Stimulated activated CD4-positive, alpha-beta T cell treated with anti-CD3 and anti-CD28 coated beads, Interleukin-4, amount 100 ng/mL, for 24 hours (primary cell): ENCODE measurements at places on chromosomes 6 and 20.

- DNase-seq, result no peak
Observed at GRCh38 chr6:140956571-140957369, 1176.0 kb upstream of the GJE1 start.

GRCh38 chr20:43583982-43584432 is 6.7 kb upstream of the IFT52 start:
- DNase-seq, result no peak

GRCh38 chr6:23073821-23074220 is 504.5 kb downstream of the HDGFL1 start:
- no peak for DNase-seq

- DNase-seq, result no peak
Observed at GRCh38 chr20:32490942-32491763, 94.0 kb downstream of the NOL4L start.

DNA sequence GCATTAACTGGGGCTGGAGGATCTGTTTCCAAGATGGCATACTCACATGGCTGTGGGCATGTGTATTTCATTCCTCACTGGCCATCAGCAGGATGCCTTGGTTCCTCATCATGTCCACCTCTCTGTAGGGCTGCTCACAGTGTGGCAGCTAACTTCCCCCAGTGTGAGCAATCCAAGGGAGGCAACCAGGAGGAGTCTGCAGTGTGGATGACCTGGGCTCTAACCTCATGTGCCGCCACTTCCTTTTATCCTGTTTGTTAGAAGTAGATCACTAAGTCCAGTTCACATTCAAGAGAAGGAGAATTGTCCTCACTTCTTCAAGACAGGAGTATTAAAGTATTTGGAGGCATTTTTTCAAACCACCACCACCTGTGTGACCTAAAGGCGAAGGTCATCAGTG is 54.4 kb downstream of the MTHFD1L start:
- DNase-seq, result no peak

DNA sequence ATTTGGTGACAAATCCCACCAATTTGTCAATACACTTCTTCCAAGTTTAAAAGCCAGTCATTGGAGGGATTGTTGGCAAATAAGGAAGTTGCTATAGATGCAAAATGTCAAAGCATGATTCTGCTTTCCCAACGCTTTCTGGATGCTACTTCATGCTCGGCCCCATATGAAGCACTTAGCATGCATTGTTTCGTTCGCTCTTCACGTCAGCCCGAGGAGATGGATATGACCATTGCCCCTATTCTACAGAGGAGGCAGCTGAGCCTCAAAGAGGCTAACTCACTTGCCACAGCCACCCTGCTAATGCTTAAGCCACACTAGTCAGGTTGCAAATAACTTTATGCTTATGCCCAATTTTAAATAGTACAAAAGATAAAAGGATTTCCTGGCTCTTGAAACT is 2.8 kb upstream of the NXT1 start:
- no peak for DNase-seq

- no peak for DNase-seq
Observed at GRCh38 chr6:124119596-124119995, 315.9 kb downstream of the NKAIN2 start.

- no peak for DNase-seq
Observed at GRCh38 chr20:46894971-46895905, 595 bp downstream of the EYA2 start.

DNA sequence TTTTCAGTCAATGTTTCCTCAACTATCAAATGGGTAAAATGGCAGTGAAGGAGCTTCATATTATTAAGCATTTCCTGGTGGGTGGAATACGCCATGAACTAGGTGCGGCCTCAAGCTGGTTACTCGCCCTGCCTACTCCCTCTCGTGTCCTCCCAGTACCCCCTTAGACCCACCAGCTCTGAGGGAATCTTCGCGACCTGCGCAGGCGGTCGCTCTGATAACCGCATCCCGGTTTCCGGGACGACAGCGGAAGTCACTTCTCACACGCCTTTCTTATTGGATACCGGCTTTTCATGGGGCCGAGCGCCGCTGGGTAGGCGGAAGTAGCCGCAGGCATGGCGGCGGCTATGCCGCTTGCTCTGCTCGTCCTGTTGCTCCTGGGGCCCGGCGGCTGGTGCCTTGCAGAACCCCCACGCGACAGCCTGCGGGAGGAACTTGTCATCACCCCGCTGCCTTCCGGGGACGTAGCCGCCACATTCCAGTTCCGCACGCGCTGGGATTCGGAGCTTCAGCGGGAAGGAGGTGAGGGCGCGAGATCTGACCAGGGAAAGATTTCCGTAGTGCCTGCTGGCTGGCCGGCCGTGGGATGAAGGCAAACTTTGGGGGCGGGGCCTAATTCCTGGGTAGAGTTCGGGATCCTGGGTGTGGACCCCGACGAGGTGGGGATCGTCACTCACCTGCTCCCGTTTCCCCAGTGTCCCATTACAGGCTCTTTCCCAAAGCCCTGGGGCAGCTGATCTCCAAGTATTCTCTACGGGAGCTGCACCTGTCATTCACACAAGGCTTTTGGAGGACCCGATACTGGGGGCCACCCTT is at the start of gene PIGT:
Gene PIGT (plus strand): TSS at position 320 of the 816 bp plus-strand sequence. CDS start 16 bp downstream, at position 336.
- DNase-seq, result peak; percentile 91

DNA sequence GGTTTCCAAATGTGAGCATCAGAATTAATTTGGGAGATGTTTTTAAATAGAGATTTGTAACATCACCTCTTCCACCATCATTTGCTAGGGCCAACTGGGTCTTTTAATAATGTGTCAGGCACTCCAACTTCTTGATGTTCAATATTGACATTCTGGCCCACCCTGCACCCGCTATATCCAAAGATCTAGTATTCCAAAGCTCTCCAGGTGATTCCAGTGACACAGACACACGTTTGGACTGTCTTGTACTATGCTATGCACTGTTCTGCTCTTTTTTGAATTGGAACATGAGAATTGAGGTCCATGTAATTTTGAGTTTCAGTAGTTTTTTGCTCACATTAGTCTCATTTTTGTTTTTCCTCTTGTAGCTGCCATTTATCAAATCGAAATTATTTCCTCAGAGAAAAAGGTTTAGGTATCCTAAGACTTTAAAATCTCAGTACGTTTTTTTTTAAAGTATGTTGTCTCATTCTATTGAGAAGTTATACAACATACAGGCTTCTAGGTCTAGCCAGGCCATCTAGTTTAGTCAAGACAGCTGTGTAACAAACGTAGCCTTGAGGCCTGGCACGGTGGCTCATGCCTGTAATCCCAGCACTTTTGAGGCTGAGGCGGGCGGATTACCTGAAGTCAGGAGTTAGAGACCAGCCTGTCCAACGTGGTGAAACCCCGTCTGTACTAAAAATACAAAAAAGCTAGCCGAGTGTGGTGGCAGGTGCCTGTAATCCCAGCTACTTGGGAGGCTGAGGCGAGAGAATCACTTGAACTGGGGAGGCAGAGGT is 3.1 kb downstream of the BICRAL start:
- DNase-seq, result no peak

GRCh38 chr20:22536956-22537756 is 47.2 kb downstream of the FOXA2 start:
- DNase-seq, result no peak

DNA sequence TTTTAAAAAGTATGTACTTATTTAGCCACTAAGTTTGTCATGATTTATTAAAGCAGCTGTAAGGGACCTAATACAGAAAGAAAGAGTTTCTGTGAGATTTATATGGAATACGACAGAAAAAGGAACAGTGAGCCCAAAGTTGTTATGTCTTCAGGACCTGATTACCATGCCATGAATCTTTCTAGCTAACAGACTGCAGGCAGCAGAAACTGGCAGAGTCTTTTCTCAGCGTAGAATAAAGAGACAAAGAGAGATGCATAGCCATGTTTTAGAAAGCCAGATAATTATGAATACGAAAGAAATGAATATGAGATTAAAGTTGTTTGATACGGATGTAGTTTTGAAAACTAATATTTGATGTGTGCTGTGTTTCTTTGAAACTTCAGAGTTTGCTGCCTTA is 624.1 kb upstream of the ADGRB3 start:
- no peak for DNase-seq

DNA sequence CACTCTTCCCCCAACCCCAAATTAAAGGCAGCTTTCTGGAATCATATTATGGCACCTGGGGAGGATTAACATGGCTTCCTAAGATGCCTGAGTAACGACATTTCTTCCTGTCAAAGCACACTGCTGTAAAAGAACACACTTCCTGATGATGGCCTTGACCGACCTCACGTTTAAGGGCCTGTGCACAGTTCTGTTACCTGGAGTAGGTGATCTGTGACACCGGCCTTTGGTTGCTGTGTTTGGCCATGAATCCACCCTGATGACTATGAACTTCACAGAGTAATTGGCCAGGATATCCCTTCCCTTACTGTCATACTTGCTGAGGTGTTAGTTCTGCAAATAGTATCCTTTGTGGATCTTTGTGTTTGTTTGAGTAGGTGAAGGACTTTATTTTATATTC is 45.8 kb downstream of the PLCB4 start:
- no peak for DNase-seq

- DNase-seq, result no peak
Observed at GRCh38 chr20:53819973-53820451, 226.4 kb upstream of the ZNF217 start.

GRCh38 chr20:17395729-17396128 is 135.4 kb downstream of the BFSP1 start:
- no peak for DNase-seq

DNA sequence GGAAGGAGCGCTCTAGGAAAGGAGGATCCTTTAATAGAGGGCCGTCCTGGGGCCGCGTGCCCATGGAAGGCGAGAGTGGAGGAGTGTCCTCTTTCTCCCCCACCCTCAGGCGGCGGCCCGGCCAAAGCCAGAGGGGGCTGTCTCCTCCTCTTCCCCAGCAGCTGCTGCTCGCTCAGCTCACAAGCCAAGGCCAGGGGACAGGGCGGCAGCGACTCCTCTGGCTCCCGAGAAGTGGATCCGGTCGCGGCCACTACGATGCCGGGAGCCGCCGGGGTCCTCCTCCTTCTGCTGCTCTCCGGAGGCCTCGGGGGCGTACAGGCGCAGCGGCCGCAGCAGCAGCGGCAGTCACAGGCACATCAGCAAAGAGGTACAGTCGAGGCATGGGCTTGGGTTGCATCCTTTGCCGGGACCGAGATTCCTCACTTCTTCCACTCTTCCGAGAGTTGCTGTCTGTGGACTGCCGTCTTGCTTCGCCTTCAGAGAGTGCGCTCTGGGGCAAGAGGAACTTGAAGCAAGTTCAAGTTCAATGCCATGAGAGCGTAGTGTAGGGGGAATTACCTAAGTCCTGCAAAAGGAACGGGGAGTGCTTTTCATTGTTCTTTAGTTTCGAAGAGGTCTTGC is at the start of gene LAMA2:
Gene LAMA2 (plus strand): TSS at position 148 of the 621 bp plus-strand sequence. CDS start 108 bp downstream, at position 256.
- no peak for DNase-seq

- no peak for DNase-seq
Observed at GRCh38 chr6:35669451-35670045, 19.2 kb downstream of the FKBP5 start.

- no peak for DNase-seq
Observed at GRCh38 chr20:33110147-33110825, 30.8 kb downstream of the BPIFB4 start.

- no peak for DNase-seq
Observed at GRCh38 chr20:56829788-56830385, 200.8 kb downstream of the TFAP2C start.

- DNase-seq, result no peak
Observed at GRCh38 chr6:147429794-147430193, 78.7 kb upstream of the SAMD5 start.

- no peak for DNase-seq
Observed at GRCh38 chr6:22899426-22899825, 330.1 kb downstream of the HDGFL1 start.

DNA sequence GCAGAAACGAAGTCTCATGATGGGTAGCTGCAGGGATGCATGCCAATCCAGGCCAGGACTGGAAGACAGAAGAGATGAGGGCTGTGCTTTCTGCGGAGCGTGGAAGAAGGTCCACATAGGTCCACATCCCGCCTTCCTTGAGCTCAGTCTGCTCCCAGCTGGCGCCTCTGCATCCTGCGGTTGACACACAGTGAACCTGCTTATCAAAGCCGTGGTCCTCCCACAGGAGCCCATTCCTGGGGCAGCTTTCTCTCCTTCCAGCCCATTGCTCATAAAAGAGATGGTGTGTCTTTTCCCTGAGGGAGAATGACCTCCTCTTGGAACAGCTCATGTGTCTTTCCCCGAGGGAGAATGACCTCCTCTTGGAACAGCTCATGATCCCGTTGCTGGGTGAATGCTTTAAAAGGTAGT is 225.4 kb downstream of the CDH4 start:
- DNase-seq, result no peak

DNA sequence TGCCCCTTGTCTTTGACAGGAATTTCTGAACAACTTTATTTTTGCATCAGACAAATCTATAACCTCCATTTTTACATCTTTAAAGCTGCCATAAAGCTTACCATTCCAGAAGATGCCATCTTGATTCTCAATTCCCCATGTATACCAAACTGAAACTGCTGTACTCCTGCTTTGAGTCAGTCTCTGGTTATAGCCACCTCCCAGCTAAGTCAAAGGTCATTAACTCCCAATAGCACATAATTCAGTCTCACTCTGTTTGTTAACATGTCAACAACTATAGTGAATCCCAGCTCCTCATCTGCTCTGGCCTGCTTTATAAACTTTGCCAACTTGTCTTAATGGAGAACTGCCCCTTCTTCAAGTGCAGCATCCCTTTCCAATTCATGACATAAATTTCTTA is 343.6 kb downstream of the FRK start:
- no peak for DNase-seq

GRCh38 chr6:130872250-130873095 is 45.3 kb downstream of the SMLR1 start:
- DNase-seq, result peak; percentile 76

GRCh38 chr20:50286609-50287008 is 96.0 kb downstream of the CEBPB start:
- no peak for DNase-seq

DNA sequence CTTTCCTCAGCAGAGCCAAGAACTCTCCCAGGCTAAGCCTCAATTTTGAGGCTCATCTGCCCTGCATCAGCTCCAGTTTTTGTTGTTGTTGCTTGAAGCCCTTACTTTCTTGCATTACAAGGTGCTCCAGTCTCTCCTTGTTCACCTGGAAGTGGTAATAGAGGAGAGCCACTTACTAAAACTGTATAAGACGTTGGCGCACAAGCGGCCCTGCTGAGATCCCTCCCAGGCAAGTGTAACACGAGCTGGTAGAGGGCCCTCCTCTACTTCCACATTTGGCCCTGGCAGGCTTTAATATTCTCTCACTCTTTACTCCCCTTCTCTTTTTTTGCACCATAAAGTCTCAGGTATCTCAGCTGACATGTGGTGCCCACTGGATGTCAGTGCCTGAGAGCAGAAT is 19.5 kb downstream of the GCM2 start:
- no peak for DNase-seq

DNA sequence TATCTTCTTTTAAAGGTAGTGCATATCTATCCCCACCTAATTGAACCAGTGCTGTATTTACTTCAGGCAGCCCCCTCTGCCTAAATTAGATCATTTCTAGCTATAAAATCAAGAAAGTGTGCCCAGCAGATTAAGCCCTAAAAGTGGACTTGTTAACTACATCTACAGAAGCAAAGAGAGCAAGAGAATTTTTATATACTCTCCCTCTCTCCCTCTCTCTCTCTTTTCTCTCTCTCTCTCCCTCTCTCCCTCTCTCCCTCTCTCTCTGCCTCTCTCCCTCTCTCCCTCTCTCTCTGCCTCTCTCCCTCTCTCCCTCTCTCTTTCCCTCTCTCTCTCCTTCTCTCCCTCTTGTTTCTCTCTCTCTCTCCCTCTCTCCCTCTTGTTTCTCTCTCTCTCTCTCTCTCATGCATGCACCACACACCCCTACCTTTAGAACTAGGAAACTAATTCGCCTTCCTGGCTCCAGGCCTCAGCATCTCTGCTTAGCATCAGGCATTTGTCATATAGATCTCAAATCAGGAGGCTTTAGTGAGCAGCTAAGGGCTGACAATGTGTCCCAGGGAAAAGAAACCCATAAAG is 71.4 kb downstream of the FOXA2 start:
- no peak for DNase-seq
